ENCODE measurements at places on chromosomes 16 and 17. TPM values are rescaled to one million over a fixed set of nuclear protein-coding genes. Genes with fewer than 3 reads are reported as not detected.

RAMP2 gene
- total RNA-seq: not detected

DNA sequence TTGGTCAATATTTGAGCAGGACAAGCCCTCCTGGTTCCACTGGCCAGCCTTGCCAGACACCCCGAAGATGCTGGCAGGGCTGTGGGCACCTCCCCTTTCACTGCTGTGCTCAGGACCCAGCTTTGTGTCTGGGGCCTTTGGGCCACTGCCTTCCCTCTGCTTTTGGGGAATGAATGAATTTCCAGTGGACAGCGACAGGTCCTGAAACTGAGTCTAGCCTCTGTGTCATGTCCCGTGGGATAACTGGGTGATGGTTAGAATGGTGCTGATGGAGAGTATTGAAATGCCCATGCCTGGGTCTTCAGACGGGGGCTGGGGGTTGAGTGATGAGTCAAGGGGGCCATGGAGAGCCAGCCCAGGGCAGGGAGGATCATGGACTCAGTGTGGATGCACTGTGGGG lies 135.8 kb downstream of the FOXL1 start:
- no peaks in the 10 kb centered on the region for H3K36me3 ChIP-seq
- no peaks in the 10 kb centered on the region for H3K27me3 ChIP-seq
- H3K4me3 ChIP-seq: no peak overlapping the region
- peaks cover 3% of the 10 kb centered on the region for H3K4me1 ChIP-seq
- DNase-seq: no peak

CCL15 gene
- total RNA-seq: not detected

- no peaks in the 10 kb centered on the region for H3K4me1 ChIP-seq
- H3K36me3 ChIP-seq: no peaks in the 10 kb centered on the region
- no peak overlapping the region for H3K4me3 ChIP-seq
- DNase-seq: no peak
- peaks cover 3% of the 10 kb centered on the region for H3K27me3 ChIP-seq
Measured at GRCh38 chr16:80346111-80346632, 194.6 kb upstream of the DYNLRB2 start.

GSG1L2 gene
- not detected for total RNA-seq

CMTM2 gene
- 1.1 TPM for total RNA-seq

PYY gene
- not detected for total RNA-seq

DNA sequence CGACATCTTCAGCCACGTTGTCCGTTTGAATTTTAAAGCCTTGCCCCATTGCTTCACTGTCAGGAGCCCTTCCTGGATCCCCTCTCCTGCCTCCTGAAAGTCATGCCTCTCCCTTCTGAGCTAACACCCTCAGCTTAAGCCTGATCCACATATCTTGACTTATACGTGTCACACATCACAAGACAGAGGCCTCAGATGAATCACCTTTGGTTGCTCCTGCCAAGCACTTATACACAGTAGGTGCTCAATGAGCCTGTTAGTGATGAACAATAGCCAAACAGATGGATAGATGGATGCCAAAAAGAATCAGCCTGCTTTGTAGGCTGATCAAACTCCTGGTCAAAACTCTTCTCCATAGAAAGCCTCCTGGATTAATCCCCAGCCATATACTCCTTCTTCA lies 31.8 kb downstream of the PITPNM3 start:
- no peaks in the 10 kb centered on the region for H3K36me3 ChIP-seq
- no peaks in the 10 kb centered on the region for H3K4me1 ChIP-seq
- no peak for DNase-seq
- no peak overlapping the region for H3K4me3 ChIP-seq

GRCh38 chr16:50461400-50461760 lies 86.8 kb upstream of the NKD1 start:
- no peaks in the 10 kb centered on the region for H3K36me3 ChIP-seq
- H3K4me3 ChIP-seq: no peak overlapping the region
- DNase-seq: no peak
- H3K27ac ChIP-seq: no peak overlapping the region

GRCh38 chr17:74126959-74127358 lies 76.5 kb upstream of the RPL38 start:
- no peak overlapping the region for H3K4me3 ChIP-seq
- DNase-seq: no peak
- H3K27me3 ChIP-seq: peaks cover 7% of the 10 kb centered on the region
- H3K4me1 ChIP-seq: no peaks in the 10 kb centered on the region
- no peak overlapping the region for H3K27ac ChIP-seq

DNA sequence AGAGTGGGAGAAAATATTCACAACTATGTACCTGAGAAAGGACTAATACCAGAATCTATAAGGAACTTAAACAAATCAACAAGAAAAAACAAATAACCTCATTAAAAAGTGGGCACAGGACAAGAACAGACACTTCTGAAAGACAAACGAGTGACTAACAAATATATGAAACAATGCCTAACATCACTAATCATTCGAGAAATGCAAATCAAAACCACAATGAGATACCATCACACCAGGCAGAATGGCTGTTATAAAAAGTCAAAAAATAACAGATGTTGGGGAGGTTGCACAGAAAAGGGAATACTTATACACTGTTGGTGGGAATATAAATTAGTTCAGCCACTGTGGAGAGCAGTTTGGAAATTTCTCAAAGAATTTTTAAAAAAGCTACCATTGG lies 83.5 kb upstream of the WSCD1 start:
- H3K27me3 ChIP-seq: peaks cover 11% of the 10 kb centered on the region
- H3K4me3 ChIP-seq: no peak overlapping the region
- H3K27ac ChIP-seq: no peak overlapping the region
- no peak for DNase-seq

- H3K27me3 ChIP-seq: peaks cover 2% of the 10 kb centered on the region
- peak; percentile 75 for DNase-seq
- no peak overlapping the region for H3K27ac ChIP-seq
- H3K4me1 ChIP-seq: peaks cover 26% of the 10 kb centered on the region
- no peak overlapping the region for H3K4me3 ChIP-seq
Measured at GRCh38 chr16:87278191-87279093, 38.8 kb downstream of the C16orf95 start.

DNA sequence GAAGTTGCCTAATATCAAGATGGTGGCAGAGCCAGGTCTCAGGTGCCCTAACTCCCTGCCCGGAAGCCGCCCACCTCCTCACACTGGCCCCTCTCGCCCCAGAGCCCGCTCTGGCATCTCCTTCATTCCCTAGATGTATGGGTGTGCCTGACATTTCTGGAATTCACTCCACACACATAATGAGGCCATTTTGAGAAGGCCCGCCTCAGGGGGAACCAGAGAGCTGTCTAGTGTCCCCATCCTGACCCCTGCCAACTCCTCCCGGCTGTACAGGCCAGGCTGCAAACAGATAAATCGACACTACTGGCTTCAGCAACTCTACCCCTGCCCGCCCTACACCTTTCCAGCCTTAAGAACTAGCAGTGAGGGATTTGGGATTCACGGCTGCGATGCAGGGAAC lies 7.7 kb downstream of the WNT3 start:
- H3K4me3 ChIP-seq: no peak overlapping the region
- H3K27ac ChIP-seq: no peak overlapping the region
- no peaks in the 10 kb centered on the region for H3K4me1 ChIP-seq
- H3K27me3 ChIP-seq: peaks cover 31% of the 10 kb centered on the region
